ENCODE measurements at places on chromosomes 13 and 19.
A peak's percentile ranks its signal among the peaks of the same experiment; 100 is the strongest.

DNA sequence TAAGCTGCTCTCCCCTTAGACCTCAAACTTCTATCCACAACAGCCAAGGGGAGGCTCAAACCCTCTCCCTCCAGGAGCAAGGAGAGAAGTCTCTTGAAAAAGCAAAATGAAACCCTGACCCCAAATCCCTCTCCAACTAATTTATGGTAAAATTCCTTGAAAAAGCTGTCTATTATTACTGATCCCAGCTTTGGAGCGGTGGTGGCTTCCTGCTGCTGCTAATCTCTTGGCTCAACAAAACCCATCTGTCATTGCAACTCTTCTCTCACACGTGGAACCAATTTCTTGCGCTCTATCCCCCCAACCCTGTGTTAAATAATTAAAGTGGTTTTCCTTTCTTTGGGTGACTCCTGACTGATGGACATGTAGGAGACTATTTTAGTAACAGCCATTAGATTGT lies 64.1 kb upstream of the OXGR1 start:
- DNase-seq: no peak

DNA sequence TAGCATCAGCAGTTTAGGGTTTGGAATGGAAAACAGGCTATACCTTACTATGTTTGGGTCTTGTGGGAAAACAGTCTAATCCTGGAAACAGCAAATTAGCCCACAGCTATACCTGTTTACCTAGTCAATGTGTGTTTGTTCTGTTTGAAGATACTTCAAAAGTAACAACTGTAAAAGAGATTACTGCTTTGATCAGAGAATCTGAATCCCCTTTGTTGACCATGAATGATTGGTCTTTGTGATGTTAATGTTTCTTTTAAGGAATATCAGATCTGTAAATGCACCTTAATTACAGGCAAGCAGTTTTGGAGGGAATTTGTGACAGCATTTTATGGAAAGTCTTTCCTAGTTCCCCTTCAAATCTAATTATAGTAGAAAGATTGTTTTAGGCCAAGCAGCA lies 20.7 kb upstream of the KLF5 start:
- no peak for DNase-seq

DNA sequence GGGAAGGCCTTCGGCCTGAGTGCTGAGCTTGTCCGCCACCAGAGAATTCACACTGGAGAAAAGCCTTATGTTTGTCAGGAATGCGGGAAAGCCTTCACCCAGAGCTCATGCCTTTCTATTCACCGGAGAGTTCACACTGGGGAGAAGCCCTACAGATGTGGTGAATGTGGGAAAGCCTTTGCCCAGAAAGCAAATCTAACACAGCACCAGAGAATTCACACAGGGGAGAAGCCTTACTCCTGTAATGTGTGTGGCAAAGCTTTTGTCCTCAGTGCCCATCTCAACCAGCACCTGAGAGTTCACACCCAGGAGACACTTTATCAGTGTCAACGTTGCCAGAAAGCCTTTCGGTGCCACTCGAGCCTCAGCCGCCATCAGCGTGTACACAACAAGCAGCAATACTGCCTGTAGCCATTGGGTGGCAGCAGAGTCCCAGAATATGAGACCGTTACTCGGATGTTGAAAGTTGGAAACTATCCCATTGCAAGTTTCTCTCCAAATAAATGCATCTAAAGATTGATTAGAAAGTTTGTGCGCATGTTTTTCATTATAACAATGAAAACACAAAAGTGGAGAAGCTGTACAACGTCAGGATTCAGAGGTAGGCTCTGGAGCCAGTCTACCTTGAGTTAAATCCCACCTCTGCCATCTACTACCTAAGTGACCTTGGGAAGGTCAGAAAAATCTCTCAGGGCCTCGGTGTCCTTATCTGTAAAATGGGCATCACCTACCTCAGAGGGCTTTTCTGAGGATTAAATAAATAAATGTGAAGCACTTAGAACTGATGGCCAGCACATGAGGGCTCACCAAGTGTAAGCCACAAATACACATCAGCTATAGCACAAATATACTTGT lies 21.1 kb downstream of the ZNF473 start:
- DNase-seq: peak; percentile 58

- no peak for DNase-seq
Observed at GRCh38 chr19:46068345-46069258, 27.8 kb upstream of the IGFL4 start.

DNA sequence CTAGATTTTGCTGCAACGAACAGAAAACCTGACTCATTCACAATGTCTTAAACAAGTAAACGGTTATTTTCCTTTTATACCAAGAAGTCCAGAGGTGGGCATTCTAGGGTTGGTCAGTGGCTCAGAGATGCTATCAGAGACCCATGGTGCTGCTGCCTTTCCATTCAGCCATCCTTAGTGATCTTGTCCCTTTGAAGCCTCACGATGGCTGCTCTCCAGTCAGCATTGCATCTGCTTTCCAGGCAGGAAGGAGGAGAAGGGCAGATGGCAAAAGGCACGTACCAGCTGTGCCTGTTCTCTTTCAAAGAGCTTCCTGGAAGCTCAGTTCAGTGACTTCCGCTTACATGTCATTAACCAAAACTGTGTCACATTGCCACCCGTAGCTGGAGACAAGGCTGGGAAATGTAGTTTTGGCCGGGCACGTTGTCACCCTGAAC lies 30.1 kb downstream of the WDFY2 start:
- DNase-seq: peak; percentile 27

DNA sequence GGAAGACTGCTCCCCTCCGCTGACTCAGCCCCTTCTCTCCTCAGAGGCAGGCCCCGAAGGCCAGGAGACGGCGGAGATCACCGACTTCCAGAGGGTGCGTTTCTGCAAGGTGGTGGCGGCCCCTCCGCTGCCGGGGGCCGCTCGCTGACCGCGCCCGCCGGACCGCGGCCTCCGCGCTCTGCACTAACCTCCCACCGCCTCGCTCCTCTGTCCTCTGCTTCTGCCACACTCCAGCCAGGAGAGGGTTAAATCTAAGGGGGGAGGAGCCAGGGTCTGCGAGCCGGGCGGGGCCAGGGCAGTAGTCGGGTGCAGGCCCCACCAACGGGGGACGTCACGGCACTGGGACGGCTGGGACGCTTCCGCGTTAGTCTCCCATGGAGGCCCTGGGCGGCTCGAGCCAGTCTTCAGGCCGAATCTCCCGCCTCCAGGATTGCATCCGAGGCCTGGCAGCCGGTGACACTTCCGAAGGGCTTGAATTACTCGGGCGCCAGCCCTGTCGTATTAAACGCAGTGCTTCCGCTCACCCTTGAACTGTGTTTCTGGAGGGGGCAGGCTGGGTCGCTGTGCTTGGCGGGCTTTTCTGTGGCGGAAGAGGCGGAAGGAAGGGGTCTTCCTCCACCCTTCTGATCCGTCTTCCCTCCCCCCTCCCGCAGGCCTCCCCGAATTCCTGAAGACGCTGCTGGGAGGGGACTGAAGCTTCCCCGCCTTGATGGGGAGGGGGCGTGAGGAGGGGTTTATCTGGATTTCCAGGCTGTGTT lies 1.2 kb upstream of the INAFM1 start:
- peak; percentile 84 for DNase-seq

DNA sequence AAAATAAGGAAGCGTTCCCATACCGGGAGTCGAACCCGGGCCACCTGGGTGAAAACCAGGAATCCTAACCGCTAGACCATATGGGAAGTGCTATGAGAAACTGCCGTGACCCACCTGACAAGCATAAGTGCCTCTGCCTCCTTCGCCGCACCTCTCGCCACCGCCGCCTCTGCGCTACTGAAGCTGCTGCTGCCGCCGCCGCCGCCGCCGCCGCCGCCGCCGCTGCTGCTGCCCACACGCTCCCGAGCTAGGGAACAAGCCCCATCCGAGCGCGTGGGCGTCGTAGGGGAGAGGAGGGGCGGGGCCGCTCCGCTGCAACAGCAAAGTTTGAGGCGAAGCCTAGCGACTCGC lies 610 bp upstream of the WBP4 start:
- peak; percentile 83 for DNase-seq

GRCh38 chr19:1449467-1450442 lies at the start of gene APC2:
Gene APC2, plus strand, starts transcription at chr19:1450121. Its CDS starts 2,881 bp downstream, at chr19:1453002.
- DNase-seq: no peak

GRCh38 chr19:48490981-48491792 lies 20.4 kb downstream of the LMTK3 start:
- peak; percentile 48 for DNase-seq

GRCh38 chr19:7868671-7869452 lies 5.3 kb downstream of the PRR36 start:
- peak; percentile 80 for DNase-seq

DNA sequence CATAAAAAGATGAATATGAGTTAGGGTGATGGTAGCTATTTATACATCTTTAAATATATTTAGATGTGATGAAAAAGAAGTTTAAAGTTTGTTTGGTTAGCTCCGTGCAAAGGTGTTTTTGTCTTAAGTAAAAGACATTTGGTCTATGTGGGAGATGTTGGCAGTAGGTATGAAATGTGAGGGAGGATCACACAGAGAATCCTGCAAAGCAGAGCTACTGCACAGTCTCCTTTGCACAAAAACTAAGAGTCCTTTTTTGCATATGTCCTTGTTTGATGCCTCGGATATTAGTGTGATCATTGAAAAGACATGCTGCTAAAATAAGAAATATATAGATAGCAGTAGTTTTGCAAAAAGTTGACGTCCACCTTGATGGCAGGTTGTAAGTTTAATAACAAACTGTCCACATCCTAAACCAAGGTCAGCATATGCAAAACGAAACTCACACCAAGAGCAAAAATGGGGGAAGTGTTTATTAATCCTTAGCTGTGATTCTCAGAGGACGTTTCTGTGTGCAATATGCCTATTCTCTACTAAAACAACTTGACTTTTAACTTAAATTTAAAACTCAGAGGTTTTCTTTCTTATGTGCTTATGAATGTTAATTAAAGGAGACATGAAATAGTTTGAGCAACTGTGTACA lies 870.1 kb downstream of the PCDH9 start:
- no peak for DNase-seq

DNA sequence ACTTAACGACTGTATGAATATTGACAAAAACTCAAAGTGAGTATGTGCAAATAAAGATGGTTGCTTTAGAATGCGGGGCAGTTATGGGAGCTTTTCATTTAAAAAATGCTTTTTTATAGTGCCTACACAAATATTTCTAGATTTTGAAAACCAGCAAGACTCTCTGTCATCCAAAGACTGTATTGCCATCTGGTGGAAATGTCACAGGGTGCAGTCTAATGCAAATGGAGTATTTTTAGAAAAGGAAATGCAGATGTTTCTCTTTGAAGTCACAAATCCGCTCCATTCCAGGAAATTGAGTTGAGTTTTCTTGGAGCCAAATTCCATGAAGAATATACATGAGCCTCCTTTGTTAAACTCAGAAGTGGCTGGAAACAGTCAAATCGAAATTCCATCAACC lies 2.3 kb upstream of the C1QTNF9B start:
- DNase-seq: no peak
